T-helper 2 cell treated with Interferon-gamma antibody and Interleukin-4, amounts not matched to agents 5 μg/mL and 100 μg/mL, for 36 hours (primary cell): ENCODE measurements at places on chromosomes 2 and 18.

DNA sequence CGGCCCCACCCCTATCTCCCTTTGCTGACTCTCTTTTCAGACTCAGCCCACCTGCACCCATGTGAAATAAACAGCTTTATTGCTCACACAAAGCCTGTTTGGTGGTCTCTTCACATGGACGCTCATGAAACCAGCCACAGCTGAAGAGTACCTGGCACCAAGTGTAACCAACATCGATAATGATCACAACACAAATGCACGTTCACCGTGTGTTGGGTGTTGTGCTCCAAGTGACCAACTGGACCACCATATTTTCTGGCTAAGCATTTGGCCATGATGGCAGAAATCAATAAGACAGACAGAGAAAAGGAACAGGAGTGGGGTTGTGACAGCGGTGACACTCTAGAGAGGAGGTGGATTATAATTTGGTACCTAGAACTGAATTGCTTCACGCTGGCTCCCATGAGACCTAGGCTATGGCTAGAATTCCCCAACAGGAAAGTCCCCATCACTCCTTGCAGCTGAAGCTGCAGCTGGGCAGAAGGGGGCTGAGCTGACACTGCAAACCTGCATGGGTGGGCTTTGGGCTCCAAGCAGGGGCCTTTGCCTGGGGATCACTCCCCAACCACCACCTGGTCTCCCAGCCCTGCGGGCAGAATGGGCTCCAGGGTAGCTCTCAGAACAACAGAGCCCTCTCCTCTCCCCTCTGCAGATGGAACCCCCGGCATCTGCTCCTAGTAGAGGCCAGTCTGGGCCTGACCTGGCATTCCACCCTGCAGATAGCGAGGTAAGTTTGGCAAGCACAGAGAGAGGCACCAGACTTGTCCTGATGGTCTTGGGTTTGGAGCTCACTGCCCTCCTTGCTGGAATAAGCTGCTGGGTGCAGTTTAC lies 14.6 kb upstream of the LRRFIP1 start:
- no peak for DNase-seq

- DNase-seq, result peak; percentile 52
Observed at GRCh38 chr2:213119061-213119809, 32.2 kb downstream of the IKZF2 start.

- DNase-seq, result no peak
Observed at GRCh38 chr2:66435963-66436362, 1.0 kb downstream of the MEIS1 start.

DNA sequence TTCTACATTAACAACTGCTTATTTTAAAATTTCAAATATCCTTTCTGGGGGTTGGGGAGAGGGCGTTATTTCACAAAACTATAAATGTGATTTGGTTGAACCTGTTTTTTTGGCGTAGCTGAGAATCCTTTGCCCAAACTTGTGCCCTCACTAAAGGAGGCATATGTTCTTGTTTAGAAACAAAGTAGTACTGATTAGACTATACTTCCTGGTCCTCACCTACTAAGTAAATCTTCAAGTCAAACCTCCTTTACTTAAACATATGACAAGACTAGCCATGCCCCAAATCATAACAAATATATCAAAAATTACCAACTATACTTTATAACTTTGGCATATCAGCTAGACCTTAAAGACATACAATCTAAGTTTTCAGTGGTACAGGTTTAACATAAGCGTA lies 5.8 kb downstream of the EIF2AK3 start:
- no peak for DNase-seq

DNA sequence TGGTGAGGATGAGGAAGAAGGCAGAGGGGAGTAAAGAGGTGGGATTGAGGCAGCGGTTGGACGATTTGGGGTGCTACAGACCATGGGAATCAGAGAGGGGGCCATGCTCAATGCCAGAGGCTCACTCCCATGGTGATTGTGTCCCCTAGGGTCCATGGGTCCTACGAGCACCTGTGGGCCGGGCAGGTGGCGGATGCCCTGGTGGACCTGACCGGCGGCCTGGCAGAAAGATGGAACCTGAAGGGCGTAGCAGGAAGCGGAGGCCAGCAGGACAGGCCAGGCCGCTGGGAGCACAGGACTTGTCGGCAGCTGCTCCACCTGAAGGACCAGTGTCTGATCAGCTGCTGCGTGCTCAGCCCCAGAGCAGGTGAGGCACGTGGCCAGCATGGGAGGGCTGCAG lies 5.2 kb downstream of the CAPN10 start:
- no peak for DNase-seq

DNA sequence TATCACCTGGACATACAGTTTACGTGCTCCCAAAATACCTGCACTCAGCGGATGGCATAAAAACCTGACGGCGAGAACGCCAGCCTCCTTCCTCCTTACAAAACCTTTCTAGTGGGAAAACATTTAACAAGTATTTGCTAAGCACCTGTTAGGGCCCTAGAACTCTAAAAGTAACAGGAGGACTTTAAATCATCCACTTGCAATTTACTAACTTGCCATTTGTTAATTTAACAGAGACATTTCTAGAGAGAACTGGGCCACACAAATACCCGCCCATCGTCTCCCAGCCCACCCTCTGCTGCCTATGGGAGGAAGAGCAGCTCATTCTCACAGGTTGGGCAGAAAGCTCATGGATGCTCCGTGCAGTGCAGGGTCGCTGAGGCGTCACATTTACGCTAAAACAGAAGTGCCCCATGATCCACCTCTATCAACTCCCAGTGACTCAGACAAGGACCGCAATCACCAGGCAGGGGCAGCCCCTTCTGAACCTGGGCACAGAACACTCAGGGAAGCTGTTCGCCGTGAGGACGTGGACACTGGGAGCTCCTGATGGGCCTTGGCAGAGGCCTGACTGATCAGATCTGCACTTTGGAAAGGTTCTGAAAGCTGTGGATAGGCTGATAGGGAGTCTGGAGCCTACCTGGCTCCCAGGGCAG lies 106.9 kb downstream of the HDAC4 start:
- peak; percentile 79 for DNase-seq

- no peak for DNase-seq
Observed at GRCh38 chr2:120421830-120422175, 75.9 kb downstream of the INHBB start.

GRCh38 chr18:67862069-67862468 lies 345.5 kb upstream of the DSEL start:
- no peak for DNase-seq

GRCh38 chr2:46013726-46014125 lies 283.5 kb upstream of the EPAS1 start:
- DNase-seq, result no peak

DNA sequence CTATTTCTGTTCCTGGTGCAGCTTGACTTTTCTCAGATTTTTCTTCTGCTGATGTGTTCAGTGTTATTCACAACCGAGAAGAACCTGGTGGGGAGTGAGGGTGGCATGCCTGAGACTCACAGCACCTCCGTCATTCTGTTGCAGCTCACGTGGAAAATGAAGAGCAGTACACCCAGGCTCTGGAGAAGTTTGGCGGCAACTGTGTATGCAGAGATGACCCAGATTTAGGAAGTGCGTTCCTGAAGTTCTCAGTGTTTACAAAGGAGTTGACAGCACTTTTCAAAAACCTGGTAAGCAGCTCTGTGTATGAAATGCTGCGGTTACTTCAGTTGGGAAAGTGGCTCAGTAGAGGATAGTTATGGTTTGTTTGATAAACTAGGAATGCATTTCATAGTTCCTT lies 90.5 kb downstream of the ASAP2 start:
- DNase-seq, result no peak

DNA sequence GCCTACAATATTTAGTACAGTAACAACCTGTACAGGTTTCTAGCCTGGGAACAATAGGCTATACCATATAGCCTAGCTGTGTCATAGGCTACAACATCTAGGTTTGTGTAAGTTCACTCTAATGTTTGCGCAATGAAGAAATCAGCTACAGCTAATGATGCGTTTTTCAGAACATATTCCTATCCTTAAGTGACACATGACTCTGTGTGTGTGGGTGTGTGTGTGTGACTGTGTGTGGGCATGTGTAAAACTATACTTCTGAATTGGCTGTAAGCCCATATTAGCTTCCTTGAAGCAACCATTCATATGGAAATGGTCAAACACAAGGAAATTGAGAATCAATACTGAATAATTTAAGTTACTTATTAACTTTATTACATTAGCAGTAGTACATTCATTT lies 120.8 kb upstream of the SULT1C3 start:
- DNase-seq, result no peak

GRCh38 chr2:9422321-9423099 lies 818 bp downstream of the ITGB1BP1 start:
- peak; percentile 59 for DNase-seq

GRCh38 chr2:73142937-73143336 lies 30.2 kb upstream of the RAB11FIP5 start:
- DNase-seq, result no peak

GRCh38 chr2:126808929-126809328 lies 89.8 kb upstream of the TEX51 start:
- DNase-seq, result no peak

- no peak for DNase-seq
Observed at GRCh38 chr2:11094021-11094810, 61.1 kb upstream of the SLC66A3 start.

GRCh38 chr18:658001-658946 lies 821 bp downstream of the TYMS start:
- peak; percentile 81 for DNase-seq

GRCh38 chr2:240405133-240405532 lies 30.3 kb upstream of the GPC1 start:
- DNase-seq, result no peak

GRCh38 chr2:208183526-208183925 lies 6.3 kb downstream of the C2orf80 start:
- no peak for DNase-seq

DNA sequence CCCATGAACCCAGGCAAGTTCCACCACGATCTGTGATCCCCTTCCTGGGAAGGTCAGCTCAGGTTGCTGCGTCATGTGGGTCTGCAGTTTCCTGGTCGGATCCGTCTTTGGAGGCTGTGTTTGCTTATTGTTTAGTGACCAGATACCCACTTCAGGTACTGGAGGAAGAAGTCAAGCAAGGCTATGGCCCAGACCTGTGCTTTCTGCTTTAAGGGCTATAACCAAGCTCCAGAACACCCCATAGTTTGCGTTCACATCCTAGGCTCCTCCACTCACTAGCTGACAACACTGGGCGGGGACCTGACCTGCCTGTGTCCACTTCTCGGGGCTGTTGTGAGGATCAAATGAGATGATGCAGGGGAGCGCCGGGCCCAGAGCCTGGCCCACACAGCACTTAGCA lies 44.0 kb downstream of the MAL start:
- DNase-seq, result no peak

GRCh38 chr2:231769170-231770136 lies 11.6 kb downstream of the PDE6D start:
- no peak for DNase-seq

DNA sequence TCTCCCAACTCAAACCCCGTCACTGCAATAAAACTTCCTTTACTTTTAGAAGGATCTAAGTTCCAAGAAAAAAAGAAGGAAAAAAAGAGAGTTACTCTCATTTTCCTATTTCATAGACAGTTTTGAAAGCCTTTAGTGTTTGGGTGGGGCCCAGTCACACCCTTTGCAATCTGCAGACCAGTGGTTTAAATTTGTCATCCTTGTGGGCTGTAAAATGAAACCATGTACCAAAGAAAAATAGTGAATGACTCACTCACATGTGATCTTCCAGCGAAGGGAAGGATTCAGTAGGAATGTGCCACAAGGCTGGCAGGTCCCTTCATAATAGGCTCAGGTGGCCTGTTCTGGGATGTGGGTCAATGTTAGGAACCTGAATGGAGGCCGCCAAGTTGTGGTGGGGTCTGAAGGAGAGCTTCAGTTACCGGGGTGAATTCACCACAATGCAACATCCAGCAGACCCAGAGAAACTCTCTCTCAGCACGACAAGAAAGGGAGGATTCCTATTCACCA lies 28.3 kb downstream of the ANXA4 start:
- DNase-seq, result peak; percentile 56

DNA sequence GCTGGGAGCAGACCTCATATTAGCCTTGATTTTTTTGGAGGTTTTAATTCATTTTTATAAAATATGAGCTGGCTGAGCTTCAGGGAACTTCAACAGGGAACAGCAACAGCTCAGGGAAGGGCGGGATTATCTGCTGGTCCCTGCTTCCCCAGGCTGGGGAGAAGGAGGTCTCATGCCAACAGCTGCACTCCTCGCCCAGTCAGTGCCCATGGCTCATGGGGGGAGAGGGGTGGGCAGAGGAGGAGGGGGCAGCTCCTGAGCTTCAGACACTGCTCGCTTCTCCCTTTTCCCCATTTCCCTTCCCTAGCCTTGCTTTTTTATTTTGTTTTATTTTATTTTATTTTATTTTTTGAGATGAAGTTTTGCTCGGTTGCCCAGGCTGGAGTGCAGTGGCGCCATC lies 442 bp upstream of the OTOF start:
- no peak for DNase-seq

- DNase-seq, result no peak
Observed at GRCh38 chr2:109108740-109109139, 20.3 kb upstream of the SH3RF3 start.

DNA sequence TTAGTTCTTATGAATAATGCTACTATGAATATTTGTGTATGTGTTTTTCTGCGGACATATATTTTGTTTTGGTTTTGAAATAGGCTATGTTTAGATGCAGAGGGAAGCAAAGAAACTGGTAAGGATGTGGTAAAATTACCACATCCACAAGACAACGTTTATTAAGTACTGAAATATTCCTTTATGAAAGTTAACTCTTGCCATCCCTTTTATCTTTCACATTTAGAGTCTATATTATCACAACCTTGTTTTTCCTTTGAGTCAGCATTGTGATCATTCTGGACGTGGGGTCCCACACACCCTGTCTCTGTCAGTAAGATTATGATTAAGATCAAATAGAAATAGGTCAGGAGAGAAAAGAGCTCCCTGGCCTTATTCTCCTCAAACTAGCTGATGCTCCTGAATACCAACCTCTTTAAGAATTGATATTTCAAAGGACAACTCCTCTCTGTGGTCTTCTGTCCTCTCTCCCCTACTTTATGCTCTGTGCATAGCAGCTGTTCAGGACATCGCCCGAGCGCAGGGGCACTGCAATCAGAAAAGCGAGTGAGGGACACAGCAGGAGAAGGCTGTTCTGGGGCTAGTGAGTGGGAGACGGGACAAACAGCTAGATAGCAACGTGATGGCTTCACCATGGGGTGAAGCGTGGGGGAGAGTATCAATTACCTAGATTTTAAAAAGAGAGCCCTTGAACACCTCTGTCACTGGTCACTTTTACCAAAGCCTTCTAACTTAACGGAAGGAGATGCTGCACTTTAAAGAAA lies 12.2 kb downstream of the METAP1D start:
- no peak for DNase-seq

- no peak for DNase-seq
Observed at GRCh38 chr2:214995926-214996670, 142.3 kb downstream of the ABCA12 start.

DNA sequence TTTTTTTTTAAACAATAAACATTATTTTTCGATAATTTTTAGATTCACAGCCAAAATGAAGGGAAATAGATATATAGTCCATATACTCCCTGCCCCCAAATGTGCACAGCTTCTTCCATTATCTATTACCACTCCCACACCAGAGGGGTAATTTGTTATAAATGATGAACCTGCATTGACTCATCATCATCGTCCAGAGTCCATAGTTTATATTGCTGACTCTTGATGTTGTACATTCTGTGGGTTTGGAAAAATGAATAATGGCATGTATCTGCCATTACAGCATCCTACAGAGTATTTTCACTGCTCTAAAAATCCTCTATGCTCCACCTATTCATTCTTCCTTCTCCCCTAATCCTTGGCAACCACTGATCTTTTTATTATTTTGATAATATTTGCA lies 121.5 kb downstream of the LTBP1 start:
- DNase-seq, result no peak

- no peak for DNase-seq
Observed at GRCh38 chr2:63530704-63531279, 57.5 kb downstream of the WDPCP start.

GRCh38 chr18:78965917-78966792 lies 13.5 kb upstream of the SALL3 start:
- DNase-seq, result no peak

- DNase-seq, result no peak
Observed at GRCh38 chr2:32977228-32977758, 30.5 kb downstream of the LTBP1 start.
